ENCODE measurements at places on chromosomes 16 and 17.

GRCh38 chr16:15518381-15519351, 84.3 kb downstream of the BMERB1 start:
- no peak for DNase-seq

DNA sequence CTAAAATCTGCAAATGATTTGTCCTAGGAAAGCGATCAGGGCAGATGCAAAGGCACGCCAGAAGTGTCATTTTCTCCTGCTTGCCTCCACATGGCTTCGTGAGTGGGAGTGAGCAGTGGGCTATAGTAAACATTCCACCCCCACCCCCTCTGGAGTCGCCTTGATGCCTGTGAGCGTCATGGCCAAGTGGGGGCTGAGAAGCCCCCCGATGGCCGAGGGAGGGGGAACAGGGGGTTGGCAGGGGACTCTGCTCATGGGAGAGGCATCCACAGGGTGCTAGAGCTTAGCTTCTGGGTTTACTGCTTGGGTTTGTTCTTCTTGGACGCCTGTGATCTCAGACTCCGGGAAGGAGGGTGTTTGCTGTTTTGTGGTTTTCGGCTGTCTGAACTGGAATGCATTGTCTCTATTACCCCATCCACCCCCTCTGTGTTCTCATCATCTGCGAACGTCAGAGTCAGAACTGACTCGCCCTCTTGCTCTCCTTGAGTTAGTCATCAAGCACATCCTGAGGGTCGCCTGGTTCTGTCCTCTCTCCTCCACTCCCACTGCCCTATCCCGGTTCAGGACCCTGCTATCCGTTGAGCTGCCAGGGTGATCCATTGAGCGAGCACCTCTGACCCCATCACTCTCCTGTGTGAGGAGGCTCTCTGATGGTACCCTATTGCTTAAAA, 15.4 kb downstream of the TNS4 start:
- no peak for DNase-seq

- DNase-seq, result no peak
Observed at GRCh38 chr16:75206749-75207451, at the start of gene CTRB2. Gene CTRB2, minus strand, starts transcription at chr16:75207161. Its CDS starts 20 bp downstream, at chr16:75207141.

GRCh38 chr17:68497885-68498319, 14.3 kb upstream of the PRKAR1A start:
- DNase-seq, result no peak

GRCh38 chr17:538181-538973, 176.3 kb downstream of the VPS53 start:
- DNase-seq, result no peak

DNA sequence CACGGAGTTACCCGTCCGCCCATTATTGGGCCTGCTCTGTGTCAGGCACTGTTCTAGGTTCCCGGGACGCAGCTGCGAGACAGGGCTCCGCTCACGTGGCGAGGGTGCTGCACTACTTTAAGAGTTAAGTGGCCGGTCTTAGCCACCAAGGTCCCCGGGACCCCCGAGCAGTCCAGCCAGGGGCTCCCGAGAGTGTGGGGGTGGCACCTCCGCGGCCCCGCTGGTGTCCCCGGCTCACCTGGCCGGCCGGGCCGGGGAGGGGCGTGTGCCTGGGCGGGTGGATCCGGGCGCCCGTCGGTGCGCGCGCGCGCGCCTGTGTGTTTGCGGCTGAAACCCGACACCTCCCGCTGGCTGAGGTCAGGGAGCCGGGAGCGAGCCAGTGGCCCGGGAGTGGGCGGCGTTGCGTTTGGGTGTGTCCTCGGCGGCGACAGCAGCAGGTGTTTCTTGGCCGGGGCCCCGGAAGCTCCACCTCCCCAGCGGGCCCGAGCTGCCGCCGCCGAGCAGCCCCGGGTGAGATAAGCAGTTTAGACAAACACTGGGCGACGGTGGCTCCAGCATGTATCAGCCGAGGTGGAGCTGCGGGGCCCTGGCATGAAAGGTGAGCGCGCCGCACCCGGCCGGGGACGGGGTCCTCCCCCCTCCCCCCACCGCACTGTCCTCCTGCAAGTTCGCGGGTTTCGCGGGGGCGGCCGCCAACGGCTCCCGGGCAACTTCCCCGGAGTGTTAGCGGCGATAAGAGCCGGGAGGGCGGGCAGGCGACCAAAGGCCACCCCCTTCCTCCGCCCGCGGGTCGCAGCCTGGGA, at the start of gene GSE1:
Gene GSE1 (plus strand): TSS at position 522 of the 803 bp plus-strand sequence. CDS start 70 bp downstream, at position 592.
- peak; percentile 25 for DNase-seq

- no peak for DNase-seq
Observed at GRCh38 chr17:17044846-17045561, 2.7 kb downstream of the MPRIP start.

DNA sequence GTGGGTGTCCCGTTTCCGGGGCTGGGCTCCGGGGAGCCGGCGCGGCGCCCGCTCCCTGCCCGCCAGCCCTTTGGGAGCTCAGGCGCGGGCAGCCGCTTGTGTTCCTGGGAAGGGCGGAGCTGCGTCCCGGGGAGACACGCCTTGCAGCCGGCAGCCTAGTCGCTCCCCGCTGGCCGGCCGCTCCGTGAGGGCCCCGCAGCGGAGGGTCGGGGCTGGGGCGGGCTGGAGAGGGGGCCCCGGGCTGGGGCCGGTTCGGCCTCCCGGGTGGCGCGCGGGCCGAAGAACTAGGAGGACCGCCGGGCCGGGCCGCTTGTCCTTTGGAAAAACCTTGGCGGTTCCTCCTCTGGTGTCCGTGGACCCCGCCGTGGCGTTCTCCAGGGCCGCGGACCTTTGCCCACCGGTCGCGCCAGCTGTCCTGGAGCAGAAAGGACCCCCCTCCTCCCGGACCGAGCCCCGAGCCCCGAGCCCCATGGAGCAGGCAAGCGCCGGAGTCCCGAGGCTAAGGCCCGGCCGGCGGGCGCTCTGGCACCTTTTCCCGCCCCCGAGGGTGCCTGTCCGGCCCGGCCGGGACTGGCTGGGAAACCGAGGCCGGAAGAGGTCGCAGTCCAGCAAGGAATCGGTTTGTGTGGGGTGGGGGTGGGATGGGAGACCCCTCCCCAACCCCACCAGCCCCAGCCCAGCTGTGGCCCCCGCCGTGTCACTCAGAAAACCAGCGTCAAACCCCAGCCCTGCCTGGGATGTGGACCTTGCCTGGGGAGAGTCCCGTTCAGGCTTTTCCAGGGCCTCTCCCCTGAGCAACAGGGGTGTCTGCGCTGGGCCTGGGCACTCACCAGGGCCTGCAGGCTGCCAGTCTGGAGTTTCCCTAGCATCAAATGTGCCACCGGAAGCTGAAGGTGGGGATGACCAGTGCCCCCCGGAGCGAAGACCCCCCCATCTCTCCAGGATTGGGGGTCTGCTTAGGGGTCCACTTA, 6.8 kb upstream of the TBC1D3B start:
- DNase-seq, result no peak

GRCh38 chr16:54977211-54977610, 46.5 kb downstream of the IRX5 start:
- no peak for DNase-seq

- DNase-seq, result no peak
Observed at GRCh38 chr16:15509593-15510535, 75.5 kb downstream of the BMERB1 start.

DNA sequence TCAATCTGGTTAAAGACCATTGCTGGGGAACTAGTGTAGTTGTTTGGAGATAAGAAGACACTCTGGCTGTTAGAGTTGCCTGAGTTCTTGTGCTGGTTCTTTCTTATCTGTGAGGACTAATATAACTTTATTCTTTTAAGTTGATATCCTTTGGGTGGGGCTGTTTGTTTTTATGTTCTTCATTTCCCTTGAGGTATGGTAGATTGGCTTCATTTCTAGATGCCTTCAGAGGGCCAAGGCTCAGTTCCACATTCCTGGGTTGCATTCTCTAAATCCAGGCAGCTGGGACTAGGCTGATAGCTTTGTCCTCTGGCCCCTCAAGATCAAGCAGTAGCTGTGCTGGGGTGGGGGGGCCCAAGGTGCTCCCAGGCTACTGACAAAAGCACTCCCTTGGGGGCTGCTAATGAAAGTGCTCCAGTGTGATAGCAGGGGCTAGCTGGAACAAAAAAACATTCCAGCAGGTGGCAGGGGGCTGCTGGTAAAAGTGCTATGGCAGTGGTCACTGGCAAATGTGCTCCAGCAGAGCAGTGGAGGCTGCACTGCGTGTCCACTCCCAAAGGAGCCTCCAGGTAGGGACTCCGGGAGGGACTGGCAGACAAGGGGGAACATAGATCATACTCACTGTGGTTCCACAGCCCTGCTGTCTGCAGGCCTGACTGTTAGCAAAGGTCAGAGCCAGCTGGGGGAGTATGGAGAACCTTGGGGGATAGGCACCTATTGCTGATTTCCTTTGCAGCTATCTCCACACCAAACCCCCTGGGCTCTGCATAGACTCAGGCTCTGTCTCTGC, 45.9 kb upstream of the KCNJ16 start:
- no peak for DNase-seq

DNA sequence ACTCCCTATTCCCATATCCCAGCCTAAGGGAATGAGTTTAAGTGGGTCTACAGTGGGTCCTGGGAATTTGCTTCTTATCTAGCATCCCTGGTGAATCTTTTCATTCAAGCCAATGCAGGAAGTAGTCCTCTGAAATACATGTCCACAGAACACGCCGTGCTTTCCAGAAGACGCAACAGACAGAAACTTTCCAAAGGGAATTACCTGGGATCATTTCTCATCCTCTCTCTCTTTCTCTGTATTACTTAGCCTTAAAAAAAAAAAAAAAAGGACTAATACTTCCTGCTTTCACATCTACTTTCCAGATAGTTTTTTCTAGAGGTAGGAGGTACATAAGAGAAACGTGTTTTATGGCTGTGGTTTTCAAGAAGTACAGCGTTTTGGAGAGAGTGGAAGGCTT, 499.0 kb downstream of the MAF start:
- no peak for DNase-seq

GRCh38 chr17:36813957-36814563, 123.2 kb upstream of the LHX1 start:
- no peak for DNase-seq

DNA sequence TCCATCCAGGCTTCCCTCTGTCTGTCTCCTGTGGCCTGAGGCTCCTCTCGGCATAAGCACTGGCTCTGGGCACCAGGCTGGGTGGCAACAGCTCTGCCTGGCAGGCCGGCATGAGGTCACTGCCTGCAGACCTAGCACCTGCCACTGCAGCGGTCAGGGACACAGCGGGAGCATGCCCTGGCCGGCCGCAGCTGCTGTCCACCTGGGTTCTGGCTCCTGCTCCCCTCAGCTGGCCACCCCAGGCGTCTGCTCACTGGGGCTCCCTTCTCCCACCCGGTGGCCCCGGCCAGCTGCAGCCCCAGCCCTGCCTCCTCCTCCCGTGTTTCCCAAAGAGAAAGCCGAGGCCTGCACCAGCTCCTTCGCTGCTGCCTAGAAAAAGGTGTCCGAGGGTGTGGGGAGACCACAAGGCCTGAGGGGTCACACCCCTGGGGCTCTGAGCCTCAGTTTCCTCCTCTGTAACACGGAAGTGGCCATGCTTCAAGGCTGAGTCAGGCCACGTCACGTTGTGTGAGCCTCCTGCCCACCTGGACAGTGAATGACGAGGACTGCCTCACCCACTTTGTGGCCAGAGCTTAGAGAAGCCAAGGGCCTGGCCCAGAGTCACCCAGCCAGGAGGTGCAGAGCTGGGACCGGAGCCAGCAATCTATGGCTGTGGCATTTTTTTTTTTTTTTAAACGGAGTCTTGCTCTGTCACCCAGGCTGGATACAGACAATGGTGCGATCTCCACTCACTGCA, 6.7 kb downstream of the NTHL1 start:
- no peak for DNase-seq

GRCh38 chr17:16003841-16004240, 4.2 kb downstream of the TTC19 start:
- no peak for DNase-seq

DNA sequence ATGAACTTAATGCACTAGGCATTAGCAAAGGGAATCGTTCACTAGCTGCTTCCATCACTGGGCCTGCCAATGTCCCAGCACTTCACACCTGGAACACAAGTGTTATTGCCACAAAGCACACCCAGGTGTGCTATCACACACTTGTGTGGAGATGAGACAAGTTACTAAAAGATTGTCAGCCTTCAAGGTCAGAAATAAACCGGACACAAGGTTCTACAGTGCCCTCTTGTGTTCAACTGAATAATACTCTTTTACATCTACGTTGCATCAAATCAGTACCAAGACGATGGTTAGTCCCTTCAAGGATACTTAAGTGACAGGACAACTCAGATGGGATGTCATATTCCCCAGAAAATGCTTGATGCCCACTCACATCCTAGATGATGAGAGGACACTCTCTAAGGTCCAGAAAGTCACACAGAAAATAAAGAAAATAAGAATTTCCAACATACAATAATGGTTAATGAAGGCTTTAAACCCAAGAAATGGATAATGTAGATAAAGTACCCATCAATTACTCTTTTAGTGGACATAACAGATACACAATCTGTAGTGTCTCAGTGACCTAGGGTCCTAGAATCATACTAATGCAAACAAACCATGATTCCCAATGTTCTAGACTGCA, 16.4 kb upstream of the GLG1 start:
- DNase-seq, result no peak

DNA sequence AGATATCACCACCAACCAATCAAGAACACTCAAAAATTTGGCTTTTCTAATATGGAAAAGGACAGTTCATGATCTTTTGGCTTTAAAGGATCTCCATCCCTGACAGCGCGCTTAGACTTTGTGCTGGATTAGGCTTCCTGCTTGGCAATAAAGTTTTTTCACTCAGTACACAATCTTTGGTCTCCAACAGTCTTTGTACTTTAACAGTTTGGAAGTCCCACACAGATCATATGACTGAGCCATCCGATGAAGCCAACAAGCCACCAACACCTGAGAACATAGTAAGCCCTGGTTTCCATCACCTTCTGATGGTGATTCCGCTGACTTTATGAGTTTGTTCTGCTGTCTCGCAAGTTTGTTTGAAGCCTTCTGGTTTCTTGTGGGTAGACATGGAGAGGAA, 34.3 kb downstream of the SMURF2 start:
- no peak for DNase-seq

DNA sequence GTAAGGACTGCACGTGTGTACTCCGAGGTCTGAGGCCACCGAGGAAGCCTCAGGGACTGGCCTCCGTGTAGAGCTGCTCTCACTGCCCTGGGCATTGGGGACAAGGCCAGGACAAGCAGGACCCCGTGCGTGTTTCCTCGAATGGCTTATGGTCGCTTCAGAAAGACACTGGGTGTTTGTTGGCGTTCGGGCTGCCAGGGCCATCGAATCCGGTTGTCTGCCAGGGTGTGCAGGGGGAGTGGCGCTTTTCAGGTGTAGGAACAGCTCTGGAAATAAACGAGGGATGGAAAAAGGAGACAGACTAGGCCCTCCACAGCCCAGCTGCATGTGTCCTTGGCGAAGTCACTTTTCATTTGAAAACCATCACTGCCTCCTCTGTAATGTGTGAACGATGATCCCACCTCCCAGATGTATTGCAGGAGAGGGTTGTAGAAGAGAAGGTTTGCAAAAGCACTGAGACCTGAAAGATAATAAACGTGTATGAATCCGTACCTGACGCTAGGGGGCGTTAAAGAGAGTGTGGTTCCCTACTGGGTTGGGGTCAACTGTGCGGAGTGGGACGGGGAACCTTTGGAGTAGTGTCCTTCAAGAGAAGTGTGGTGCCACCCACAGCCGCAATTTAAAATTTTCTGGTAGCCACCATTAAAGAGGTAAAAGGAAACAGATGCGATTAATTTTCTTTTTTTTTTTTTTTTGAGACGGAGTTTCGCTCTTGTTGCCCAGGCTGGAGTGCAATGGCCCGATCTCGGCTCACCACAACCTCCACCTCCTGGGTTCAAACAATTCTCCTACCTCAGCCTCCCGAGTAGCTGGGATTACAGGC, 2.1 kb upstream of the ZSCAN10 start:
- DNase-seq, result no peak
